ENCODE measurements at places on chromosomes 4 and X.

- no peak for DNase-seq
These were observed 679.3 kb downstream of the FAT4 start for GRCh38 chr4:125994024-125994423.

- no peak for DNase-seq
These were observed 4.3 kb upstream of the PLAC8 start for GRCh38 chr4:83118869-83119268.

DNA sequence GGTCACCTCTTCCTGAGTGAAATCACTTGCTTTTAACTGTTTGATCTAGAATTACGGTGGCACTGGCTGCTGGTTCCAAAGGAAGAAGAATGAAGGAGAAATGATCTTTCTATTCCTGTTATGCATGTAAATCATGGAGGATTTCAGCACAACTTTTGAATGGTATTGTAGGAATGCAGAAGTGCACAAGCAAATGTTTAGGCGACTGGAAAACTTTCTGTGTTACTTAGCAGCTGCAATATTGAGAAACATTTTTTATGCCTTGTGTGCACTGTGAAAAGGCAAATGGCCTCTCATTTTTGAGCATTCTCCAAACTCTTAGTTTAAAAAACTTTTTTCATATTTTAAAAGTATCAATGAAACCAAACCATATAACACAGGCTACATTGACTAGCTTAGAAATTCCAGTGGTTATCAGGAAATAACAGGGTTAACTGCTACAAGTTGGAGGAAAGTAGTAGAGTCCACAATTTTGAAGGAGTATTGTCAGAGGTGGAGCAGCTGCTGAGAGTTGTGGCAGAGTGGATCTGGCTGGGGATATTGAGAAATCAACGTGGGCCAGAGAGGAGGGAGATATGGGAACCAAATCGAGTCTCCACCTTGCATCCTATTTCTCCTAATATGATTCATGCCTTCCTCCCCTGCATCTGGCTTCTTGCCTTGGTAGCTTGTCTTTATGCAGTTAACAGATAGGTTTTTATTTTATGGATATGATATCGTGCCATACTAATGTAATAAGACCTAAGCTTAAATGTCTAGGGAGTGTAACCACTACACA lies 32.0 kb upstream of the FHL1 start:
- no peak for DNase-seq

DNA sequence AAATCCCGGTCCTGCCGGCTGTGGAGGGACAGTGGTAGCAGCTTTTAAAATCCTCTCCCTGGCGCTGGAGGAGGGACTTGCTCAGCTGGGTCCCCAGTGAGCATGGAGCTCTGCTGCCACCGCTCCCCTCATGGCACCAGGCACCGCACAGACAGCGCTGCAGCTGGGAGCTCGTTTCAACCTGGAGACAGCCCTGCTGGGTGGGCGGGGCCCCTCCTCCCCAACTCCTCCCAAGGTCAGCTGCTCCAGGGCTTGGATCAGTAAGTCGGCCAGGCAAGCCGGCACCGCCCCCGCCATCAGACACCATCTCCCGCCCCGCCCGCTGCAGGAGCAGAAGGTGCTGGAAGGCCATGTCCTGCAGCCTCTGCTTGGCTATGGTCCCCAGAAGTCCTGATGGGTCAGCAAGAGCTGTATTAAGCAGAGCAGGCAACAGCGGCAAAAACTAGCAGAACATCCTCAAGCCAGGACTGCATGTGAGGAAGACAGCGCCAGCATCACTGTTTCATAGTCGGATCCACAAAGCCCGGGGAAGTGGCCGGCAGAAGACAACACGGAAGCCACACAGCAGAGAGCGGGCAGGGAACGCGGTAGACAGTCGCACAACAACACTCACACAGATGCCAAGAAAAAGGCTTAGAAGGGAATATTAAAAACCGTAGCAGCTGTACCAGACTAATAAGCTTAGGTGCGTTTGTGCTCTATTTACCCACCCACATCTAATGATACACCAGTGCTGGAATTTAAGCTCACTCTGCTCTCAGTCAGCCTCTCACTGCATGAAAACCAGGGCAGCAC lies 16.2 kb downstream of the ZFYVE28 start:
- DNase-seq = no peak
